ENCODE measurements at places on chromosomes 6 and 20.

- DNase-seq: no peak
Observed at GRCh38 chr20:38001981-38002380, 31.3 kb downstream of the TTI1 start.

DNA sequence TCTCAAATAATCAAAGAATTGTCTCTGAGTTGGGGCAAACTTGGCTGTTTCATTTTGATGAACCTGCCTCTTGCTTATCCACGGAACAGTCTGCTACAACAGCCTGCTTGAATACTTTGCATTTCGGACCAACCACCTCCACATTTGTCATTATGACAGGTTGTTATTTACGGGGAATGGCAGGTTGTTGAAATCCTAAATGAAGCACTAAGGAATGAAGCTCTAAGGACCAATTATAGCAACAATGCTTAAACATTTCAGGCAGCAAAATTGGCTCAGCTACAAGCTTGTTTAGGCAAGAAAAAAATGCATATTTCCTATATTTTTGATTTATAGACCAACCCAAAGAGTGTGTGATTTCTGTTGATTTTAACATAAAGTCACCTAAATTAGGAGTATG lies 84.5 kb downstream of the MAP3K7 start:
- DNase-seq: no peak

DNA sequence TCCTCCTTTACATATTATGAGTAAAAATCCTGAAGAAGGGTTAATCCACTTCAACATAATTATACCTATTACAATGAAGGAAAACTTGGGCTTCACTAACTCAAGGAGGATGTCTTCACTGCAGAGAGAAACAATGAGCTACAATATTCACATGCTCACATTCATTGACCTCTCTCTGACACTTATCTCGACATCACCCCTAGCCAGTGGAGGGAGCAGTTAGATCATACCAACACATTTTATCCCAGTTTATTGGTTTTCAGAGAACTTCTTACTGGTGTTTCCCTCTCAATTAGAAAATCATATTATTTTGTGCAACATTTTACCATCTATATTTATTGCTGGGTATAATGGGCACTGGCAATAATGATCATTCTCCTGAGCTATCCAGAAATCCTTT lies 646.5 kb downstream of the TENT5A start:
- DNase-seq: no peak

GRCh38 chr6:30879684-30880427 lies 4.5 kb upstream of the DDR1 start:
- DNase-seq: no peak

GRCh38 chr6:12077021-12077710 lies 65.1 kb downstream of the HIVEP1 start:
- no peak for DNase-seq

GRCh38 chr6:158284007-158284875 lies 28.0 kb upstream of the TULP4 start:
- DNase-seq: peak; percentile 23

GRCh38 chr6:167119670-167120582 lies 3.0 kb upstream of the CCR6 start:
- DNase-seq: no peak

DNA sequence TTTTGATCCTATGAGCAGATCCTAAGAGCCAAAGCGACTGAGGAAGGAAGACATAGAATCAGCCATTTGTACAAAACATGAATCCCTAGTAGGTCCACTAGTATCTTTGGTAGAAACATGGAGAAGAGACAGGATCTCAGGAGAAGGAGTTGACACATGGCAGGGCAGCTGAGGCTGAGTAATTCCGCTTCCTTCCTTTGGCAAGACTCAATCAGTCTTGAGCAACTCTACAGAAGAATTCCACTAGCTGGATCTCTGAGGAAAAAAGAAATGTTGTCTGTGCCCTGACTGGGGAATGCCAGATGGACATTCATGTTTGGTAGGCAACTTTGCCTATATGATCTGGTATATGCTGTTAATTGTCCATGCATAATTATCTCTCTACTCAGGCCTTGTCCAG lies 35.3 kb downstream of the ESR1 start:
- no peak for DNase-seq

- no peak for DNase-seq
Observed at GRCh38 chr6:42429042-42429585, 22.6 kb downstream of the TRERF1 start.

GRCh38 chr6:9702914-9703313 lies 712.0 kb downstream of the TFAP2A start:
- DNase-seq: no peak

GRCh38 chr6:115474443-115475041 lies 586.1 kb downstream of the FRK start:
- no peak for DNase-seq

- DNase-seq: no peak
Observed at GRCh38 chr6:22028403-22029090, 268.3 kb downstream of the PRL start.

DNA sequence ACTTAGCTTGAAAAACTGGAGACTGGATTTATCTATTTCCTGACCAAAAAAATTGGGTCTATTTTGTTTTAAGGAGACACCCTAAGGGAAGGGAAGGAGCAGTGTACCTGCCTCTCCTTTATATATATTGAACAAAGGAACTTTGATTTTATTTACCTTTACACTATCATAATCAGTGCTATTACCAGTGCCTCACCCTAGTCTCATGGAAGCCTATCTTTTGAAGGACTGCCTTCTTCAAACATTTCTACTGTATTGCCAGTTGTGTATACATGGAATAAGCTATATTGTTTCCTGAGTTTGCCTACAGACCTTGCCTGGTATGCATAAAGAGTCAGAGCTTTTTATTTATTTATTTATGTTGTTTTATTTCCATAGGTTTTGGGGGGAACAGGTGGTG lies 124.9 kb downstream of the UTRN start:
- no peak for DNase-seq

GRCh38 chr6:103119056-103119455 lies 1725.5 kb downstream of the GRIK2 start:
- no peak for DNase-seq

DNA sequence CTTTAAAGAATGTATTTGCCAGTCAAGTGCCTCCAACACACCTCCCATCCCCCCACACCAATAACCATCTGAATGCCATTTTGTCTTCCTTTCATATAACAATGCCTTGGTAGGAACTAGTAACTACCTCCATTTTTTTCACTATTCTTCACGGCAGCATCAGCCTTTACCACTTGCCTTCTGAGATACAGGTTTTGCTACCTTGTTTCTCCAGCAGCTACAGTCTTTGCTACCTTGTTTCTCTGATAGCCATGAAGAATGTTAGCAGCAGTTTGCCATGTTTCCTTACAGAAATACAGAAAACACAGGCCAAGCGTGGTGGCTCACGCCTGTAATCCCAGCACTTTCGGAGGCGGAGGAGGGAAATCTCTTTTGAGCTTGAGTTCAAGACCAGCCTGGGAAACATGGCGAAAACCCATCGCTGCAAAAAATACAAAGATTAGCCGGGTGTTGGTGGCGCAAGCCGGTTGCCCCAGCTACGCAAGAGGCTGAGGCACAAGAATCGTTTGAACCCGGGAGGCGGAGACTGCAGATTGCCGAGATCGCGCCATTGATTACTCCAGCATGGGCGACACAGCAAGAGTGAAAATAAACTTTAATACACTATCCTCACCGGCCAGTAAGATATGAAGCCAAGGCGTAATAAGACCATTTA lies 100.9 kb downstream of the HFE start:
- no peak for DNase-seq

DNA sequence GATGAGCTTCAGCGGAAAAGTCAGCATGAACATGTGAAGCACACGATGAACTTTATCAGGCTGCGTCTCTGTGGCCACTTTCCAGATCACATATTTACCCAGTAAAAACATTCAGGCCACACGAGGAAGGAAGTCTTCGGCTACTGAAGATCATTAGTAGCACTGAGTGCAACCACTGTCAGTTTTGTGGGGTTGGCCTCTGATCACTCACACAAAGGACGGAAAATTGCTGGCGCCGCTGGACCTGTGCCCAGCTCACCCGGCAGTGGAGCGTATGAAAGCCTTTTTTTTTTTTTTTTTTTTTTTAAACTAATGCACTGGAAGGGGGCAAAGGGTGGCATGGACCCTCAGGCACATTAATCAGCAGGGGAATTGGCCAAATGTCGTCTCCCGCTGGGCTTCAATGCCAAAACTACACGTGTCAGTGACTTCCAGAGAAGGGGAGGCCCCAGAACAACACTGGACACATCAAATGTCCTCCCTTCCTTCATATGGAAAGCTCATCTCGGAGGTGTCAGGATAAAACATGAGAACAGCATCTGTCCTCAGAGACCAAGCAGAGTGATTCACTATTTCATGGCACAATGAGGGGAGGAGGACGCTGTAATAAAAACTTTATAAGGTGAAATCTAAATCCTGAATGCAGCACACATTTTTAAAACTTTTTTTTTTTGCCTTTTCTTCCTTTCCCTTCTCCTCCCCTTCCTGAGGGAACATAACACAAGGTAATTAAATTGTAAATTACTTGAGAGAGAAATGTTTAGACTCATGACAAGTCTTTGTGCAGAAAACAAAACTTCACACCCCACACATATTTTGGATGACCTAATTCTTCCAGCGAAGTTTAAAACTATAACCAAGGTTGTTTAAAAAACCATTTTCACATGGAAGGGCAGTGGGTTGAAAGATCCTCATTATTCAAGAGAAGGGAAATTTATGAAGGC lies 223.4 kb downstream of the FOXC1 start:
- DNase-seq: no peak

GRCh38 chr6:12137480-12137879 lies 125.4 kb downstream of the HIVEP1 start:
- no peak for DNase-seq

- no peak for DNase-seq
Observed at GRCh38 chr6:37433657-37434271, 743 bp downstream of the CMTR1 start.

- no peak for DNase-seq
Observed at GRCh38 chr6:169424821-169425240, 171.2 kb upstream of the THBS2 start.

- no peak for DNase-seq
Observed at GRCh38 chr6:56668158-56668557, 25.5 kb upstream of the DST start.

GRCh38 chr6:129619579-129620233 lies 90.3 kb downstream of the ARHGAP18 start:
- DNase-seq: no peak

DNA sequence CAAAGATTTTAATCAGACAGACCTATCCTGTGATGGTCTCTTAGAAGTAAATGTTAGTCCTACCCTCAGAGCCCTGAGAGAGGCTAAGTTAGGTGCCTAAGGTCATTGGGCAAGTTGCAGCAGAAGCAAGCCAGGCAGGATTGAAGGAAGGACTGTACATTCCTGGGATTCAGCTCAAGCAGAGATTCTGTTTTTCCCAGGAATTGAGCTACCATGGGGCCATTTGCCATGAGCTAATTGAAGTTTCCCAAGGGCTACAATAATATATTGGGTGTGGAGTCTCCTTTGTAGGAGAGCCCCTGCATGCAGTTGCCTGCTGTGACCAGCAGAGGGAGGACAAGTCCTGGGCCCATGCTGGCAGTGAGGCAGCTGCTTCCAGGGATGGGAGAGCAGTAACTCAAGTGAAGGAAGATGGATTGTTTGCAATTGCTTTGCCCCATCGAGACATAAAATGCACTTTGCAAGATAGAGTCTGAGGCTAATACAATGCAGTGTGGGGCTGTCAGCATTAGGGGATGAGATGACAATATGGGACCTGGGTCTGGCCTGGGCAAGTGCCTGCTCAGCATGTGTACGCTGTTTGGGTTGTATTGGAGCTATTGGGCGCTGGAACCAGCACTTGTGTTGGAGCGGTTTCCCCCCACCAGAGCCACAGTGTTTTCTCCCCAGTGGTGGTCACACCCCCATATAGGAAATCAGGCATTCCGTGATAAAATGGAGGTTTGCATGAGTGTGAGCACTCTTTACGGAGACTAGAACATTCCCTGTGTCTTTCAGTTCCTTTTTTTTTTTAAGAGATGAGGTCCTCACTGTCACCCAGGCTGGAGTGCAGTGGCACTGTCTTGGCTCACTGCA lies 27.9 kb downstream of the DNMT3B start:
- peak; percentile 92 for DNase-seq

GRCh38 chr20:24353135-24353690 lies 116.2 kb upstream of the SYNDIG1 start:
- DNase-seq: no peak

- DNase-seq: no peak
Observed at GRCh38 chr20:37194621-37195417, 15.5 kb upstream of the MROH8 start.

DNA sequence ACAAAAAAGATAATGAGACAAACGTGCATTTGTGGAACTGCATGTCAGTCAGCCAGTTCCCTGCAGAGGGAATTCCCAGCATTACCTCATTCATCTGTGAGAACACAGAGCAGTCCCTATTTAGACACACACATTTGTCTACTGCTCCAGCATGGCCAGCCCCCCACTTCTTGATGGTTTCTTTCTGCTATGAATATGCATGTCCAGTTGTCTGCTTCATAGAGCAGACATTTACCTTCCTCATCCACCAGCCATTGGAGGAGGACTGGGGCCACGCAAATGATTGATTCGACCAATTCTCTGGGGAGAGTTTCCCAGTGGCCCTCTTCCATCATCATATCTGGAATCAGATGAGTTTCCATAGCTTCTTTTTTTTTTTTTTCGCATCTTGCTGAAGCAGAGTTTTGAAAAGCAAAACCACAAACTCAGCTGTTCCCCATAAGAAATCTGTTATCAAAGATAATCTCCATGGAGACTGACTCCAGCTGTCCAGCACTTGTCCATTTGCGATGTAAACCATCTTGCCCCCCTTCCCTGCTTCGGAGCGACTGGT lies 11.8 kb downstream of the ENPP1 start:
- no peak for DNase-seq

- no peak for DNase-seq
Observed at GRCh38 chr6:159943101-159943632, 25.7 kb upstream of the IGF2R start.

DNA sequence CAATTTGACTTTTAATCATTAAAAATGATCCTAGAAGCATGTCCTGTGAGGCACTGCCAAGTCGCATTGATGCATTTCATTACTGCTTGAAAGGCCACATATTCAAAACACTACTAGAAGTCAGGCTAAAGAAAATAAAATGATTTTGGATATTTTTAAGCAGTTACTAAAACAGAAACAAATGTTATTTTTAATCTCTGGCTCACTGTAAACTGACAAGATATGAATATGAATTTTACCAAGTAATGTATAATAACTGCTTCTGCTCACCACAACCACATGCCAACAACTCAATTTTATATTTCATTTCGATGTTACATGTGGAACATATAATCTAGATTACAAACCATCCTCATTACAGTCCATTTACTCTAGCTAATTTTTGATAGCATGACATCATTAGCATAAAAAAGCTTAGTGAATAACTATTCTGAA lies 90.6 kb downstream of the ATXN1 start:
- no peak for DNase-seq

GRCh38 chr20:11891776-11892545 lies 25.7 kb upstream of the BTBD3 start:
- DNase-seq: peak; percentile 74

DNA sequence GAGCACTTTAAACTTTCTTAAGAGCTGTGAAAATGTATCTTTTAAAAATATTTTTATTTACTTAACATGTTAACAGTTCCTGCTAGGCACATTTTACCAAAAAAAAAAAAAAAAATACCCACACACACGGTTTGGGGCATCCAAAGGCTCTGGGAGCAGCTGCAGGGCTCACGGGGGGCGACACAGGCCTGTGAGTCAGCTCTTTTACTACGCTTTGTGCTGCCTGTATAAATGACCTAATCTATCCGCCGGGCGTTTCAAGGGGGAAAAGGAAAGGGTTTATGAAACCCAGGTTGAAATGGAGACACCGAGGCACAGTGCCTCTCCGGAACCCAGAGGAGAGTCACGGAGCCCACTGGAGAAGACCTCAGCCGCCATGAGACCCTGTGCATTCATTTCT lies 40.4 kb downstream of the DLL1 start:
- DNase-seq: no peak
